Peyer's patch (tissue), 4 donors: ENCODE measurements at places on chromosomes 6 and 20.

- no peaks in the 10 kb centered on the region for H3K4me1 ChIP-seq
- no peak for DNase-seq
Measured at GRCh38 chr6:144957236-144957937, 672.3 kb downstream of the UTRN start.

DNA sequence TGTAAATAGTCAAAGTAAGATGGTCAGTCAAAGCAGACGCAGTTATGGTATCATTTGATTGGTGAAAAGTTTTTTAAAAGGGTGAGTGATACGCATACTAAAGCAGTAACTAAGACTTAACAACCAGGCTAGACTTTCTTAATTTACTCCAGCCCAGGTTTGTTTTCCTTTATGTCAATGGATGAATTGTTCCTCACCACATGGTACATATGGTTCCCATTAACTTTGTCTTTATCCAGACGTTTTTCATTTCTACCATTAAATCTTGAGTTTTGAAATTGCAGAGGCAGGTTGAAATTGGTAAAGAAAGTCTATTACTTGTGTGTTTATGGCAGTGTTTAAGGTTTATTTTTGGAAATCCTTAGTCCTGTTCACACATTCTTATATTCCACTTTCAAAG is 98.5 kb upstream of the SCGN start:
- no peaks in the 10 kb centered on the region for H3K4me1 ChIP-seq
- H3K4me3 ChIP-seq, result no peak overlapping the region
- DNase-seq, result no peak
- H3K27me3 ChIP-seq, result no peaks in the 10 kb centered on the region
- no peaks in the 10 kb centered on the region for H3K36me3 ChIP-seq

DNA sequence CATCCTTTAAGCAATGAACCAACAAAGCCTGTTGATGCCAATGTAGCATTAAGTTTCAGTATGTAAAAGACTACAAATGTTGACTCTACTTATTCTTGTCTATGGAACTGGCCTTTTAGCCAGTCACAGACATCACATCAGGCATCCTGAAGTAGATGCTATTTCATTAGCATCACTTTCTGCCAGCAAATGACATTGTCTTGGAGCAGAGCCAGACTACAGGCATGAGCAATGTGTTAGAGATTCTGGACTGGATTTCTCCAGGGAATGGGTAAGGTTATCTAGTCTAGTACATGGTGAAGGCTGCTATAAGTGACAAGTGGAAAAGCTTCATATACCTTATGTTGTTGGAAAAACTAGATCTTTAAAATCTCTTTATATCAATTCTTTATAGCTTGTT is 142.9 kb downstream of the ADGRB3 start:
- H3K36me3 ChIP-seq, result no peaks in the 10 kb centered on the region
- H3K4me1 ChIP-seq, result no peaks in the 10 kb centered on the region
- no peak overlapping the region for H3K4me3 ChIP-seq
- H3K27me3 ChIP-seq, result no peaks in the 10 kb centered on the region
- no peak for DNase-seq

DNA sequence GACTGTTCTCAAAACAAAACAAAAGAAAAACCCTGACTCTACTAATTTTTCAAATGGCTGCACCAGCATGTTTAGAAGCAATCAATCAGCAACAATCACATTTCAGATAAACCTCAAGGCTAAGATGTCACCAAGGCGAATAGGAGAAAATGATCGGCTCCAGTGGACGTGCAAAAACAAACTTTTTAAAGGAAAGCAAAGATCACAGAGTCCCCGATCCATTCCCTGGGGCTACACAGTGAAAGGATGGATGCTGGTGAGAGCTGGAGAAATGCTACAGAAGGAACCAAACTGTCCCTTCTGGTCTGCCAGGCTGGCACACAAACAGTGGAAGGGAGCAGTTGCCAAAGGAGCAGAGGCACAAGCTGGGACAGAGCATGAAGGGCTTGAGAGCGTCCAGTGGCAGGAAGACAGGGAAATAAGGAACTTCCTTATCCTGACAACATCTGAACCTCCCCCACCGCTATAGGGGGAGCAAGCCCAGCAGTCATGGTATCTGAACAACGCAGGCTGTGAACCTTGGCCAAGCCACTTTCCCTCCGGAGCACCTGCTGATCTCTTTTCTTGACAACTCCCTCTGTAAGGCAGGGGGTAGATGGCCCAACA is 73.7 kb upstream of the HIVEP1 start:
- H3K4me1 ChIP-seq, result no peaks in the 10 kb centered on the region
- H3K27ac ChIP-seq, result no peak overlapping the region
- peak; percentile 57 for DNase-seq
- no peaks in the 10 kb centered on the region for H3K36me3 ChIP-seq

GRCh38 chr6:127514773-127515227 is 4.3 kb downstream of the MTCL3 start:
- no peak for DNase-seq
- no peaks in the 10 kb centered on the region for H3K36me3 ChIP-seq
- H3K4me1 ChIP-seq, result no peaks in the 10 kb centered on the region
- peaks cover 8% of the 10 kb centered on the region for H3K27me3 ChIP-seq
